ENCODE measurements at places on chromosomes 12 and 14. TPM values are rescaled to one million over a fixed set of nuclear protein-coding genes. Genes with fewer than 3 reads are reported as not detected.

- no peak for DNase-seq
Measured at GRCh38 chr12:91289906-91290305, 107.3 kb upstream of the DCN start.

DNA sequence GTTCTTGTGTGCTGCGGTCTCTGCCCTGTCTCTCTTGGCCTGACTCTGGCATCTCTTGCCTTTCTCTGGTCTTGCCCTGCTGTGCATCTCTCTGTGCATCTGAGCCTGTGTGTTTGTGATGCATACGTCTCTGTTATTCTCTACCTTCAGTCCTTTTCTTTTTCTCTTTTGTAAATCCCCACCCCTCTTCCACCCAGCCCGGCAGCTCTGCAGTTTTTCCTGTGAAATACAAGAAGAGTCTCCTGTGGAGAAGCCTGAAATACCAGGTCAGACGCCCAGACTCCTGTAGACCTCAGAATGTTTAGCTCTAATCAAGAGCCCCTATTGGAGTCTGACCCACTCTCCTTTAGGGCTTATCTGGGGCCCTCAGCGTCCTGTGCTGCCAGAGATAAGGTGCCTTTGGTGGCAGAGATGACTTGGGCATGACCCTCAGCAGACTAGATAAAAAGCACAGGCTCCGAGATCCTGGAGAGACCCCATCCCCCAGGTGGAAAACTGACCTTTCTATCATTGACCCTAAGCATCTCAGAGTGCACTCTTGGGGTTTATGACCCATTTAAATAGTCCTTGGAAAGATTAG is 167.5 kb upstream of the SRRM4 start:
- DNase-seq: no peak

DNA sequence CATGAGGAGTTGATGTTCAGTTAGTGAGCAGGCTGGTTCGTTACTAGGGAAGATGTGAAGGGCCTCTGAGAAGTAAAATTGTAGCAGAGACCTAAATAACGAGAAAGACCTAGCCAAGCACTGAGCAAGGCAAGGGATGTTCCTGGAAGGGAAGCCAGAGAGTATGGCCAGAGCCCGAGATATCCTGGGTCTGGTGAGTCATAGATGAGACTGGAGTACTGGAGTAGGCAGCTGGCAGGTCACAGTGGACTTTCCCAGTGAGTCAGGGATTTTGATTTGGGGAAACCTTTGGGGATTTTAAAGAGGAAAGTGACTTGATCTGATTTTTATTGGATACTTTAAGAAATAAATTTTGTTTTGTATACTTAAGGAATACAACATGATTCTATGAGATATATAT is 369.0 kb downstream of the DIO2 start:
- DNase-seq: peak; percentile 55

IL22 gene
- not detected for total RNA-seq

DNA sequence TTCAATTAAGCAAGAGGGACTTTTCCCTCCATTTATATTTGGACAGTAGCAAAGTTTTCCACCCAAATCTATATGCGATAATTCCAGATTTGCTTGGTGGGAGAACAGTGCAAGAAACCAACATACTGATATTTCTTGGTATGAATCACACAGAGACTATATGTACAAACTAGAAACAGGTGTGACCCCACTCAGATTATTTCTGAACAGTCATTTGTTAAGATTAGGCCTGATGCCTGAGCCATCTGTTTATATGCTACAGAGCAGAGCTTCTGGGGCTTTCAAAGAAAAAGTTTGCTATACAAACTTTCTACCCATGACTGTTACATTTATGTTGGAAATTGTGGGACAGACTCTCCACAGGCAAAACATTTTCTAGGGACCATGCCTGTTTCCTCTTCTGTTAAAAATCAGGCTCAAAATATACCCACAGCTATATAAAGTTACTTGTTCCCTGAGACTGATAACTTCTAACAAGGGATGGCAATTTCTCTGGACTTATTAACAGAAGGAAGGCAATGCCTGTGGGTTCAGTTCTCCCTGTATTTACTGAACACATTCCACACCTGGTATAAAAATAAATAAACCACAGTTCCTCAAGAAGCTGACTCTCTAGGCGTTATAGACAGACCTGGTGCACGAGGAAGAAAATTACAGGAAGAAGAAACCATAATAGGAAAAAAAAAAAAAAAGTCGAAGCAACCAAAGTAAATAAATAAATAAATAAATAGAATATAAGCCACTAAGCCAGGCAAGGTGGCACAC is 8.0 kb downstream of the PTPN21 start:
- no peak for DNase-seq

DNA sequence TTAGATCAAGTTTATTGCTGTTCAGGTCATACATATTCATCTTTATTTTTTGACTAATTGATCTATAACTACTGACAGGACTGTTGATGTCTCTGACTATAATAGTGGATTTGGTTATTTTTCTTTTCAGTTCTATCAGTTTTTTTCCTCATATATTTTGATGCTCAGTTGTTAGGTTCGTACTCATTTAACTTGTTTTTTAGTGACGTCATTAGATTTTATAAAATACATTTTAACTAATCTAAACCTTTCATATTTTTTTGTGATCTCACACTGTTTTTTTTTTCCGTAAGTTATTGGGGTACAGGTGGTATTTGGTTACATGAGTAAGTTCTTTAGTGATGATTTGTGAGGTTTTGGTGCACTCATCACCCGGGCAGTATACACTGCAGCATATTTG is 841.2 kb upstream of the FBXO33 start:
- DNase-seq: no peak

DNA sequence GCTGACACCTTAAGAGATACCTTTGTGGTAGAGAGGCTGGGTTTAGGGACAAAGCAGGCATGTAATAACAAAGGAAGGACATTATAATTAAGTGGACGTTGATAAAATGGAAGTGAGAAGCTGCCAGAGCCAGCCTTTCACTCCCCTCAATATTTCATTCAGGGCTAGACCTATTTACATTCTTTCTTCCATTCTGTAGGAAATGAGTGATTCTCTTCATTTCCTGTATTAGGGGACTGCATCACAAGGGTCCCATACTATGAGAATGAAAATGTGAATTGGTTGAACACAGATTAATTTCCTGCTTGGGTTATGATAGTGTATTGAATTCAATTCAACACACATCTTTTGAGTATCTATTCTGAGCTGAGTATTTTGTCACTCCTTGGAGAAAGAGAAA is 143.0 kb downstream of the OTOGL start:
- no peak for DNase-seq

- no peak for DNase-seq
Measured at GRCh38 chr12:38501991-38502390, 185.4 kb downstream of the ALG10B start.

DNA sequence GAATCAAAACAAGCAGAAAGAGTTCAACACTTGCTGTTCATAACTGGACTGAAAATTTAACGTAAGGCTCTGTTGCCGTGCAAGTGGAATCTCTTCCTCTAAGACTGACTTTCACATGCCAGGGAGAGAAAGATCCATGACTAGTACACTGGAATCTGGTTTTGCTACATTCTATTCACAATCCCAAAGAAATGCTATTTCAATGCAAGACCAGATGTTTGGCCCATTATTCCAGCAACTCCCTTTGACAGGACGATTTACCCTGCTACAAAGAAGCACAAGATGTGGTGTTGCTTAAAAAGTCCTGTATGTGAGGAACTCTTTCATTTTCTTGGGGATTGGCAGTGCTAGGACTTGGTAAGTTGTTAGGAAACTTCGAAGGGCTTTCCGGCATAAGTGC is 17.4 kb downstream of the RFC5 start:
- no peak for DNase-seq

LRP1 gene
- 39.0 TPM for total RNA-seq

SDS gene
- not detected for total RNA-seq

DNA sequence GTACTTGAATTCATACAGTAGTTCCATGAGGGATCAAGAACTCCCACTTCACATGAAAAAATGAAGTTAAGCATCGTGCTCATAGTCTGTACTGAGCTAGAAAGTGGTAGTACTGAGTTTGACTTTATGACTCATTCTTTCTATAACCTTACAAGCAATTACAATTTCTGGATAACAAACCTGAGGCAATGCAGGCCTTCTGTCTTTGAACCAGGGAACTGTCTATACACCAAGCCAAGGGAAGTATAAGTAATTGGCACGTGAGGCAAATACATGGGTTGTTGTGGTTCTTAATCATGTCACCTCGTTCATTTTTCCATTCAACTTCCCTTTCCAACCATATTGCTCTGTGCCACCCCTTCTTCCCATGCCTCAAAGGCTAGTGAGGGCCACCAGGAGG is 16.8 kb downstream of the GNS start:
- no peak for DNase-seq

MFAP5 gene
- 54.5 TPM for total RNA-seq

GRCh38 chr12:125860672-125861288 is 795.5 kb downstream of the AACS start:
- no peak for DNase-seq

- DNase-seq: no peak
Measured at GRCh38 chr14:92759679-92760523, 11.5 kb upstream of the LGMN start.

DNA sequence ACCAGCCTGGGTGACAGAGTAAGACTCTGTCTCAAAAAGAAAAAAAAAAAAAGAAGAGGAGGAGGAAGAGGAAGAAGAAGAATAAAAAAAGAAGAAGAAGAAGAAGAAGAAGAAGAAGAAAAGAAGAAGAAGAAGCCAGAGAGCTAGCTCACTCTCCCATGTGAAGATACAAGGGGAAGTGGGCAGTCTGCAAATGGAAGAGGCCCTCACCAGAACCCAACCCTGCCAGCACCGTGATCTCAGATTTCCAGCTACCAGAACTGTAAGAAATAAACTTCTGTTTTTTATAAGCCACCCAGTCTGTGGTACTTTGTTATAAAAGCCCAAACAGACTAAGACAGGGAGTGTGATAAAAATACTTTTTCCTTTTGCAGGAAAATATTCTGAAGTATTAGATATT is 130.7 kb downstream of the ETNK1 start:
- DNase-seq: no peak

ERP27 gene
- not detected for total RNA-seq

All from MG63 (cell line).